ENCODE measurements at places on chromosomes 13 and 19.

- DNase-seq: no peak
Measured at GRCh38 chr13:83877651-83878355, 4.5 kb downstream of the SLITRK1 start.

GRCh38 chr13:25881136-25881926, 170.5 kb downstream of the SHISA2 start:
- no peak for DNase-seq

- DNase-seq: no peak
Measured at GRCh38 chr19:43777163-43777695, 3.5 kb downstream of the KCNN4 start.

DNA sequence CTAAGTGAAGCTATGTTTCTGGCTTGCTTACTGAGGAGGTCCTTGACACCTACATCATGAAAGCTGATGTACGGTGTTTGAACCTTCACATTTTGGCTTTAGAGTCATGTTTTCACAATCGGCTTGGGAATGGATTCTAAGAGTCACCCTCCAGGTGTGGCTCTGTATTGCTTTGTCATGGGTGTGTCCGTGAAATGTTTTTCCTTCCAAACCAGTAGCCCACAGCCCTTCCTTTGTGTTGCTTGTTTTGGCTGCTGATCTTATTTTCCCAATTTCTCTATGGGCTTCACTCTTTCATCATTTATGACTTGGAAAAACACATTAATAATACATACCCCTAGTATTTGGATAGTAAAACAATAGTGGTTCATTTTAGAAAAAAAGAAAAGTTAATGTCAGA, 240.6 kb downstream of the GGACT start:
- DNase-seq: no peak

DNA sequence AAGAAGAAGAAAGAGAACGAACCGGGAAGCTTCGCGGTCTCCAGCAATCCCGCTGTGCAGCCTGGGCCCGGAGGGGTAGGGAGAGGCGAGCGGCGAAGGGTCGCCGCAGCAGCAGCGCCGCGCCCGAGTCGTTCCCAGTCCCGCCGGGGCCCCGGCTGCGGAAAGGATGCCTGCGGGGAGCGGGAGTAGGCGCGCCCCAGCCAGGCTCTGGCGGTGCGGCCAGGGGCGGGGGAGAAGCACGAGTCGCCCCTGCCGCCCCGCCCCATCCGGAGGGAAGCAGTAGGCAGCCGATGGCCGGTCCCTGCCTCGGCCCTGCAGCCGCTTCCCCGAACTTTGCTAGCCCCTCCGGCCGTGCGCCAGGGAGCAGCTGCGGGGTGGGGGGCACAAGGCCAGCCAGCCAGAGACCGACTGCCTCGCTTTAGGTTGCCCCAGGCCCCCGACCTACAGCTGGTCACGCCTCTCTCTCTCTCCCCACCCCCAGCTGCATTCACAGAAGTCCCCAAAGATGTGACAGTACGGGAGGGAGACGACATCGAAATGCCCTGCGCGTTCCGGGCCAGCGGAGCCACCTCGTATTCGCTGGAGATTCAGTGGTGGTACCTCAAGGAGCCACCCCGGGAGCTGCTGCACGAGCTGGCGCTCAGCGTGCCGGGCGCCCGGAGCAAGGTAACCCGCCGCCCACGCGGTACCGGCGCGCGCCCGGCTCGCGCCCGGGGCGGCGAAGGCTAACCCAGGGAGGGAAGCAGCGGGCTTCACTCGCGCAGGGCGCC, 1.1 kb downstream of the VSTM2B start:
- peak; percentile 32 for DNase-seq

- no peak for DNase-seq
Measured at GRCh38 chr13:69580255-69580654, 527.4 kb upstream of the ATXN8OS start.

- DNase-seq: no peak
Measured at GRCh38 chr13:23796551-23796950, 92.6 kb downstream of the MIPEP start.

DNA sequence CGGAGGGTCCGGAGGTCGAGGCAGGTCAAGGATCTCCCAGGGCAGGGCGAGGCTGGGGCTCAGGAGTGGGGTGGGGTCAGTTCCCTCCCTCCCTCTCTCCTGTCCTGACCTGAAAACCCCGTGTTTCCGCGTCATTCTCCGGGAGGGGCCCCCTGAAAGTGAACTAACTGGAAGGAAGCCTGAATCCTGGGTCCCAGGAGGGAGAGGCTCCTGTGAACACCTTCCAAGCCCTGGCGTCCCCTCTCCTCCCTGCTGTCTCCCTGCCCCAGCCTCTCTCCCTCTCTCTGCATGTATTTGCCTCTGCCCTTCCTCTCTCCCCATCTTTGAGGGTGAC, 741 bp upstream of the CADM4 start:
- no peak for DNase-seq

- DNase-seq: peak; percentile 25
Measured at GRCh38 chr13:43874504-43875092, 4.9 kb downstream of the CCDC122 start.

DNA sequence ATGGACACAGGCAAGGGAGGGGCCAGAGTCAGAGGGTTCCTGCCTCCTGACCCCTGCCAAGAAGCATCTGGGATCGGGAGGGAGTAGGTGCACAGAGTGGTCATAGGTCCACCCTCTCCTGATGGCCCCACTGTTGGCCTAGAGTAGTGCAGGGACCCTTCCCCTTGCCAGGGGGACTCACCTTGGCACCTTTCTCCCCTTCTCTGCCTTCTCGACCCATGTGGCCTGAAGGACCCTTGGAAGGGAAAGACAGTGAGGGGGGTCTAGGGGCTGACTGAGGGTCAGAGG, 33.3 kb upstream of the OLFM2 start:
- DNase-seq: peak; percentile 24

- no peak for DNase-seq
Measured at GRCh38 chr13:35309706-35310105, 166.8 kb downstream of the MAB21L1 start.

DNA sequence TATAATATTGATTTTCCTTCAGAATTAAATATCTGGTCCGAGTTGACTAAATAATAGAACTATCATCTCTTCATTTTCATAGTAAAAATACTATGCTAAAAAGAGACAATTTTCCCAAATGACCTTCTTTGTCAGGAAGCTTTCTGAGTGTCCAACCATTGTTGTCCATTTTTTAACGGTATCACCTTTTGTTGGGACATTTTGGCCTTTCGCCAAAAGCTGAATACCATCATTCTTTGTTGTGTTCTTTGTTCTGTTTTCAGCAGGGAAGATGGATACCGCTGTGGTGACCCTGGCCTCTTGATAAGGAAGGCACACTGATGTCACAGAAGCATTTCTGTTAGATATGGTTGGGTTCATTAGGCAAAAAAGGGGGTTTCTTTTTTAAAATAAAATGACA, 654.4 kb upstream of the GPC6 start:
- DNase-seq: no peak

- DNase-seq: no peak
Measured at GRCh38 chr13:30848332-30849027, 57.6 kb upstream of the MEDAG start.

GRCh38 chr13:102724923-102725322, 30.1 kb upstream of the METTL21C start:
- DNase-seq: peak; percentile 7

- no peak for DNase-seq
Measured at GRCh38 chr19:50725218-50725910, 2.2 kb downstream of the CLEC11A start.

- DNase-seq: peak; percentile 31
Measured at GRCh38 chr19:10812902-10813404, 23.1 kb downstream of the TMED1 start.

GRCh38 chr19:49887665-49888509, 8.8 kb downstream of the IL4I1 start:
- no peak for DNase-seq

DNA sequence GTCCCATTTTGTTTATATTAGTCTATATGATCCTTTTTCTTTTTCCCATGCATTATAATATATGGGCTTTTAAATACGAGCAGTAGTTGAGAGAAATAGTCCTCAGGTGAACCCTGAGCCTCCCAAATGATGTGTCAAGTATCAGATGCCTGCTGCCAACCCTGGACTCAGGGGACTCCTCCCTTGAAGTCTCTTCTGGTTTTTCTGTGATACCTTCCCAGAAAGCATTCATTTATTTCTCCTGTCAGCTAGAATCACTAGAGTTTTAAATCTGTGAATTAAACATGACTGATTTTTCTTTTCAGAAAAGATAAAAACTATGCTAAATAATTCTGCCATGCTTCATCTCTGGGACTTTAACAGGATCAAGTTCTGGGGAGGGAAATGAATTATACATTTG, 184.6 kb downstream of the LIG4 start:
- no peak for DNase-seq

DNA sequence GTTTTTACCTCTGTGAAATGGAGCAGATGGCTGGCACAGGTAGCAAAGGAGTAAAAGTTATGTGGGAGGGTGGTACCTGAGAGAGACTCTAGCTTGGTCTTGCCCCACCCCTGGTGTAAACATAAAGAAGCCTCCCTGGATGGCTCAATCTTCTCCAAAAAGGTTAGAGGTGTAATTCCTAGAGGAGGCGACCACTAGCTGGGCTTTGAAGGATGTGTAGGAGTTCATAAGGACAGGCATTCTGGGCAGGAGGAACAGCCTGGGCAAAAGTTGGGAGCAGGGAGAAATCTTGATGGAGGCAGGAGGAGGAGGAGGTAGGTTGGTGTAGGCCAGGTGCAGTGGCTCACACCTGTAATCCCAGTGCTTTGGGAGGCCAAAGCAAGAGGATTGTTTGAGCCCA, 7.8 kb upstream of the ICAM4 start:
- no peak for DNase-seq

DNA sequence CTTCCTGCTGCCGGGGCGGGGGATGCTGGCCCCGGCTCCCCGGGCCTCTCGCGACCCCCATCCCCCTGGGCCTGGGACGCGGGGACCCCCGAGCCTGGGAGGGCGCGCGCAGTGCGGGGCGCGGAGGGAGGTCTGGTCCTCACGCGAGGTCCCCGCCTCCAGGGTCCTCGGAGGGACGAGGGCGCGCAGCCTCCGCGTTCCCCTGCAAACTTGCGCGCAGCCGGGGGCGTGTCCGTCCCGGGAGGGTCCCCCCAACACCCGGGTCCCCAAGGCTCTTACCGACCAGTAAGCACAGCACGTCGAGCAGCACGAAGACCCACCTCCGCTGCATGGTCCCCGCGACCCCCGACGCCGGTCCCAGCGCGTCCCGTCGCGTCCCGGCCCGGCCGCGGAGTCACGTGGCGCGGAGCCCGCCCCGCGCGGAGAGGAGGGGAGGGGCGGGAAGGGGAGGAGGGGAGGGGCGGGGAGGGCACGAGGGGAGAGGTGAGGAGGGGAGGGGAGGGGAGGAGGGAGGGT, at the start of gene PLPP2:
Gene PLPP2, minus strand, starts transcription at position 398 of the 516 bp plus-strand sequence. Its CDS starts 67 bp downstream, at position 331.
- DNase-seq: peak; percentile 32

DNA sequence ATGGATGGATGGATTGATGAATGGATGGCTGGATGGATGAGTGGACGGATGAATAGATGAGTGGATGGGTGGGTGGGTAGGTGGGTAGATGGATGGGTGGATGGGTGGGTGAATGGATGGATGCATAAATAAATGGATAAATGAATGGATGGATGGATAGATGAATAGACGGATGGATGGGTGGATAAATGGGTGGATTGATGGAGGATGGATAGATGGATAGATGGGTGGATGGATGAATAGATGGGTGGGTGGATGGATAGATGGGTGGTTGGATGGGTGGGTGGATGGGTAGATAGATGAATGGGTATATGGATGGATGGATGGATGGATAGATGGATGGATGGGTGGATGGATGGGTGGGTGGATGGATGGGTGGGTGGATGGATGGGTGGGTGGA, 84.9 kb upstream of the ZNF536 start:
- no peak for DNase-seq

- DNase-seq: no peak
Measured at GRCh38 chr13:76609643-76610042, 276.6 kb downstream of the KCTD12 start.

- no peak for DNase-seq
Measured at GRCh38 chr13:50594276-50595051, 249.0 kb downstream of the DLEU7 start.

DNA sequence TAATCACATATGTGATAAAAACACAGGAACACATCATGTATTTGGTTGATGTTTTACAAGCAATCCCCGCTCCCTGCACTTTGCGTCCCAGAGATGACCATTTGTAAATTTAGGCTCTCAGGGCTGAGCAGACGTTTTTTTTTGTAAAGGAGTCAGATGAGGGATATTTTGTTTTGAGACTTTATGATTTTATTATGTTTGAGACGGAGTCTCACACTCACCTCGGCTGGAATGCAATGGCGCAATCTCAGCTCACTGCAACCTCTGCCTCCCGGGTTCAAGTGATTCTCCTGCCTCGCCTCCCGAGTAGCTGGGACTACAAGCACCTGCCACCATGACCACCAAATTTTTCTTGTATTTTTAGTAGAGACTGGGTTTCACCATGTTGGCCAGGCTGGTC, 1.4 kb downstream of the TLE6 start:
- no peak for DNase-seq

DNA sequence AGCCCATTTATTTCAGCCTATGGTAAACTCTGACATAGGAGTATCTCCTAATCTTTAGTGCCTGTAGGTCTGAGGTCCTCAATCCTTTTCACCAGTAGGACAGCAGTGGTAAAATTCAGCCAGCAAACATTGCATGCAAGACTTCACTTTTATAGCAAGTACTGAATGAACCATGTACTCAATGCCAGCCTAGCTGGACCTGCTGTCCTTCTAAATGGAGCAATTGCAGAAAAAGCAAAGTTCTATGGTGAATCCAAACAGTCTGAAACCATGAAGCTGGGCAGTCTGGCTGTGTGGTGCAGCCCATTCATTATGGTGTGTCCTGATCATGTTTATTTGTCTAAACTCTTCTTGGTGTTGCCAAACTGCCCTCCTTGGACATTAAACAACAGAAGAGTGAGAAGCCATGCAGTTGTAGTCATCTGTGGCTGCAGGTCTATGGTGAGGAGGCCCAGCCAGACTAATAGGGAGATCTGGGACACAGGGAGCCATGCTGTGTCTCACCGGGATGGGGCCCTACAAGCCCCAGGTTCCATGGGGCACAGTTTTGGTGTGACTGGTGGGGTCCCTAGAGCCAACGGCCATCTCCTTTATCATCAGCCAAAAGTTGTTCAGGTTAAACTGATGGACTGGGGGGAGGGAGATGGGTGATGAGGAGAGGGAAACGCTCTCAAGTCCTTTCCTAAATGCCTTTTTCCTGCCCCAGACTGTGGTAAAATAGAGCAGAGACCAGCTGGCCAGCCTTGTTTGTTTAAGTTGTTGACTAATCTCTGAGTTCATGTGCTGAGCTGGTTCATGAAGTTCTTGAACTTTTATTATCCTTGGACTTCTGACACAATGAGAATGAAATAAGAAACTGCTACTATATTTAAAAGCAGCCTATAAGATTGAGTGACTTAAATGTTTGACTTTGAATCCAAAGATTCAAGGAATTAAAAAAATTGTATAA, 20.6 kb upstream of the TNFSF11 start:
- DNase-seq: no peak

GRCh38 chr19:48368936-48369335, 4.8 kb downstream of the SYNGR4 start:
- no peak for DNase-seq

DNA sequence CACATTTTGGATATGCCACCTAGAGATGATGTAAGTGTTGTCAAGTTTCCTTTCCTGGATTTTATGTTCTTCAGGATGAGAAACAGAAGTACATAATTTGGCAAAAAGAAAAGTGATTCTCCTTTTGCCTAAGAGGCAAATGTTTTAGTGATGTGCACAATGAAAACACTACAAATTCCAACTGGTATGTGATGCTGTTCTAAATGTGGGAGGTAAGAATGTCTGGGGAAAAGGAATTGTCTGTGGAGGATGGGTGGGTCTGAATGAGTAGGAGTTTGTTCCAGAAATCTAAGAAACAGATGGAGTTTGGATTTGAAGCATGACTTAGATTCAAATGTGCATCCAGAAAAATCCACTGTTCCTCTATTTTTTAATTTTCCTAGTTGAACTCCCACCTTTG, 473.6 kb upstream of the SPRY2 start:
- no peak for DNase-seq

- DNase-seq: peak; percentile 62
Measured at GRCh38 chr19:32570081-32570785, 10.8 kb upstream of the PDCD5 start.
